Osteoblast (primary cell): ENCODE measurements at places on chromosomes 2 and 18. TPM values are rescaled to one million over a fixed set of nuclear protein-coding genes. Genes with fewer than 3 reads are reported as not detected.

DNA sequence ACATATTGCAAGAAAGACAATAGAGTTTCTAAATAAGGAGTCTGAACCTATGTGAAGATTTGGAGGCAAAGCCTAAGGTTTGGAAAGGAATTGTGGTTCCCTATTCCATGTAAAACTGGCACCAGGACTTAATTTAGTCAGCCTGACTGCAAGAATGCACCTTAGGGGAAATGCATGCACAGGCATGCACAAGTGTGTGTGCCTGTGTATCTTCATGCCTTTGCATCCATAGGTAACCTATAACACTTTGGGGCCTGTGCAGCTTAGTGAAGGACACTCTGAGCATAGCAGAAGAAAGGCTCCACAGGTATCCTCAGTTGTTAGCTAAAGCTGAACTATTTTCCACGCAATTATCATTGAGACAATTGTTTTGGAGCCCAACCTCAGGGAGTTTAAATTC, 73.4 kb downstream of the RPRM start:
- H3K27ac ChIP-seq, result no peak overlapping the region
- H3K4me3 ChIP-seq, result no peak overlapping the region
- no peak for DNase-seq
- H3K36me3 ChIP-seq, result no peaks in the 10 kb centered on the region
- no peaks in the 10 kb centered on the region for H3K4me1 ChIP-seq

DNA sequence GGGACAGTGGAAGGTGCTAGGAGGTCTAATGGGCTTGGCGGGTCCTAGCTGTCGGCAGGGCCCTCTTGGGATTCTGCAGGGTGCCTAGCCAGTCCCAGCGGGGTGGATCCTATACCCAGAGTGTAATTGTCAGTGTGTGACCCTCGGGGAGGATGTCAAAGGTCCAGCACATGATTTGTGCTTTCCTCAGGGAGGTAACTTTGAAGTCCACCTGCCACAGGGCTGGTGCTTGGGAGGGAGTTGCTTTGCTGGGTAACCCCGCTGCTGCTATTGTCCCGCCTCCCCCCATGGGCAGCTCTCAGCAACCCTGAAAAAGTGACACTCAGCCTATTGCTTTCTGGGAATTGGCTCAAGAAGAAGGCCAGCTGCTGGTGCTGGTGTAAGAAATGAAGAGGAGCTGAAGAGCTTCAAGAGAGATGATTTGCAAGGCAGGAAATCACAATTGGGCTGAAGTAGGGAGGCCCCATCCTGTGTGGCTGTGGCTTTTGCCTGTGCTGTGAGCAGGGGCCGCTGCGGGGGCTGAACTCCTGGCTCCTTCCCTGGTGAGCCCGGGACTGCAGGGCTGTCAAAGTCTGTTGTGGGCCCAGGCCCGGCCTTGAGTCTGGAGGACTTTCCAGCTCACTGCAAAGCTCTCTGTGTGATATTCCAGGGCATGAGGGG, 36.4 kb downstream of the EMILIN2 start:
- peaks cover 19% of the 10 kb centered on the region for H3K27me3 ChIP-seq
- no peak overlapping the region for H3K27ac ChIP-seq
- peaks cover 3% of the 10 kb centered on the region for H3K4me1 ChIP-seq
- H3K36me3 ChIP-seq, result no peaks in the 10 kb centered on the region

DNA sequence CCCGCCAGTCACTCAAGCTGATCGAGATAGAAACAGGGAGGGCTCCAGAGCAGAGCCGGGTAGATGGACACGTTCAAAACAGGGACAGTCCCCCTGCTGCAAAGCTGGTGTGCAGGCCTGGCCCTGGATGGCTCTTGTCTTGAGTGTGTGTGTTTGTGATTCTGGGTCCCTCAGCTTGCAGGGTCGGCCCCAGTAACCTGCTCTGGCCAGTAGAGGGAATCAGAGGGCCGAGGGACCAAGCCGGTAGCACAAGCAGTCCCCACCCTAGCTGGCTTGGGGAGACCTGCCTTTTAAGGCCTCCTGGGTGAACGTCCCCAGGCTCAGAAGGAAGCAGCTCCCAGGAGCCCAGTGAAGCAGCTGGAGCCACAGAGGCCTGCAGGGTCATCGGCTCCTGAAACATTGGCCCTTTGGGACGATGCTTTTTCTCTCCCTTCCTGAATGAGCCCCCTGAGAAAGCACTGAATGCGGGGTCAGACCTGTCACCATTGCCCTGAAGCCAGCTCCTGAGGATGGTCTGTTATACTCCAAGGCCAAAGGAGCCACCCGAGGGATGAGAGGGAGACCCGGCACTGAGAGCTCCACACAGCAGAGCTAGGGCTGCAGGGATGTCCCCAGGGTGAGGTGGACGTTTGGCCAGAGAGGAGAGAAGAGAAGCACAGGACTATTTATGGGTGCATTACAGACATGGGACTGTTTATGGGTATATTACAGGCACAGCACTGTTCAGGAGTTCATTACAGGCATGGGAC, 15.4 kb upstream of the MLPH start:
- DNase-seq, result peak; percentile 82
- H3K27me3 ChIP-seq, result no peaks in the 10 kb centered on the region
- no peaks in the 10 kb centered on the region for H3K36me3 ChIP-seq
- H3K4me1 ChIP-seq, result peaks cover 28% of the 10 kb centered on the region
- no peak overlapping the region for H3K4me3 ChIP-seq
- H3K27ac ChIP-seq, result peak overlapping the region; percentile 48

- no peak overlapping the region for H3K27ac ChIP-seq
- H3K36me3 ChIP-seq, result no peaks in the 10 kb centered on the region
- H3K4me3 ChIP-seq, result no peak overlapping the region
- DNase-seq, result no peak
- H3K27me3 ChIP-seq, result peaks cover 7% of the 10 kb centered on the region
- H3K4me1 ChIP-seq, result no peaks in the 10 kb centered on the region
Observed at GRCh38 chr2:200086911-200087310, 131.5 kb downstream of the MAIP1 start.

- H3K27ac ChIP-seq, result no peak overlapping the region
- DNase-seq, result no peak
- H3K4me1 ChIP-seq, result no peaks in the 10 kb centered on the region
- no peaks in the 10 kb centered on the region for H3K27me3 ChIP-seq
Observed at GRCh38 chr18:23244401-23244800, 109.1 kb downstream of the CABLES1 start.

The SMYD1 gene
- total RNA-seq, result not detected in 2 replicates

The DBI gene
- 65.1 and 77.2 TPM in 2 replicates for total RNA-seq

- no peaks in the 10 kb centered on the region for H3K27me3 ChIP-seq
Observed at GRCh38 chr2:180577567-180577966, 402.8 kb upstream of the UBE2E3 start.

- no peaks in the 10 kb centered on the region for H3K36me3 ChIP-seq
- H3K4me3 ChIP-seq, result no peak overlapping the region
- no peak overlapping the region for H3K27ac ChIP-seq
- H3K4me1 ChIP-seq, result no peaks in the 10 kb centered on the region
Observed at GRCh38 chr2:119293254-119293653, 69.6 kb downstream of the STEAP3 start.

DNA sequence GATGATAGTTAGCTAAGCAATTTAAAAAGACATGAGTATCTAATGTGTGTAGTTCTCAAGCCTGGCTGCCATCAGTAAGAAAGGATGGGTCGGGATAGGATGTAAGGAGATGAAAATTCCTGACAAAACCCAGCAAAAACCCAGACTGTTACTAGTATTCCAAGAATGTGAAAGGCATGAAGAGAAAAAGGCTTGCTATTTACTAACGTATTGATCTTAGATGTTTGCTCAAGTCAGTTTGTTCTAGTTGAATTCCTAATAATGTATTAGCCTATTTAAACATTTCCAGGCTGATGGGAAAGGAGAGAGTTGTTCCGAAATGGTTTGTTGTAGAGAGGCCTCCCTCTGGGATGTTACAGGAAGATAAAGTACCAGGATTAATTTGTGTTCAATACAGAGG, 88.2 kb downstream of the ZNF532 start:
- H3K36me3 ChIP-seq, result peaks cover 28% of the 10 kb centered on the region
- DNase-seq, result no peak
- H3K4me1 ChIP-seq, result no peaks in the 10 kb centered on the region

The HJURP gene
- 2.9 and 3.5 TPM in 2 replicates for total RNA-seq

DNA sequence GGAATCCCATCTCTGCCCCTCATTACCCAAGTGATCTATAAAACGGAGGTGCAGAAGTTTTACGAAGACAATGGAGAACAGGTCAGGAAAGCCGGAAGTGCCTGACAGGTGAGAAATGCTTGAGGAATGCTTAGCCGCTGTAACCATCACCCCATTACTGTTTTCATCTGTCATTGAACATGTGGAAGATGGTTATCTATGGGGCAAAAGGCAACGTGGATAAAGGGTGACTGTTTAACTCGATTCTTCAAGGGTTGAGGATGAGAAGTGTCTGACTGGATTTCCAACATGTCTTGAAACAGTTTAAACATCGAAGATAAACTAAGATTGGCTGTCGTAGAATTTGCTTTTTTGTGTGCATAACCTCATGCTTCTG, 17.3 kb downstream of the HK2 start:
- peaks cover 29% of the 10 kb centered on the region for H3K4me1 ChIP-seq
- H3K4me3 ChIP-seq, result no peak overlapping the region
- H3K27me3 ChIP-seq, result no peaks in the 10 kb centered on the region

DNA sequence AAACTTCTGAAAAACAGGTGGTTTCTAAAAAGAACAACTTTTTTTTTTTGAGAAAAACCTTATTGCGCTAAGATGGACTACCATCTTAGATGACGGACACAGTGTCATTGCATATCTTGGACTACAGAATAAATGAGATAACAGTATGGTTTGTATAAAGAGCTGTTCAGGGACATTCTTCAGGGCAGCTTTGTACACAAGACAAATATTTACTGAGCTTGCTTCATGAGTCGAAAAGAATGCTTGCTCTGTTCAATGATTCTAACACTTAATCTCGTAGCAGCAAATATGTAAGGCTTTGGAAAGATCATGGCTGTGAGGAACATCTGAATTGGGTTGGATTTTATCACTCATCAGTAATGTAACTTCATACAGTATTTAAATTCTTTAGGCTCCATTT, 282.5 kb upstream of the CWC22 start:
- no peak overlapping the region for H3K27ac ChIP-seq
- no peak for DNase-seq
- H3K4me1 ChIP-seq, result peaks cover 19% of the 10 kb centered on the region

GRCh38 chr2:7014174-7014640, 97.0 kb downstream of the RNF144A start:
- H3K4me3 ChIP-seq, result no peak overlapping the region
- peaks cover 19% of the 10 kb centered on the region for H3K4me1 ChIP-seq
- DNase-seq, result no peak
- no peaks in the 10 kb centered on the region for H3K36me3 ChIP-seq

The ATP6V1C2 gene
- under 0.01 TPM in 2 replicates for total RNA-seq

GRCh38 chr18:5515011-5515784, 28.6 kb downstream of the EPB41L3 start:
- H3K27me3 ChIP-seq, result no peaks in the 10 kb centered on the region
- DNase-seq, result no peak
- H3K27ac ChIP-seq, result no peak overlapping the region
- H3K4me1 ChIP-seq, result no peaks in the 10 kb centered on the region

The CFAP221 gene
- total RNA-seq, result 0.36 and 1.2 TPM in 2 replicates

DNA sequence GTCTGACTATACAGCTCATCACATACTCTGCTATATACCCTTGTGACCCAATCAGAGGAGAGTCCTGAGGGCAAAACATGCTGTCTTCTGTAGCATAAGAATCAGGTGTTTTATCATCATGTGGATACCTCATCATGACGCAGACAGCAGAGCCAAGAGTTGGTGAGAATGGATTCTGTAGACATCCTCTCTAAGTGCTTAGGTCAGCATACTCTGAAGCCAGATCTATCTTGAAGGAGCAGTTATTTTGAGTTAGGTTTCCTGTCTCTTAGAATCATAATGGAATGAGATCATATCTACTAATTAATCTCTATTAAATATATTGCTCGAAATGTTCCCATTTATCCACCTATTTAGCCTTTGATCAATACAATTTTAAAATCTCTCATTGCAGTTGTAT, 190.2 kb upstream of the KCNH7 start:
- H3K27me3 ChIP-seq, result no peaks in the 10 kb centered on the region
- H3K27ac ChIP-seq, result no peak overlapping the region
- H3K4me3 ChIP-seq, result no peak overlapping the region
- H3K4me1 ChIP-seq, result no peaks in the 10 kb centered on the region
- no peak for DNase-seq

The NHEJ1 gene
- 21.7 and 23.0 TPM in 2 replicates for total RNA-seq

The IL36A gene
- total RNA-seq, result not detected in 2 replicates

The PFN4 gene
- total RNA-seq, result 0.88 TPM in 1 of 2 replicates, not detected in the other

DNA sequence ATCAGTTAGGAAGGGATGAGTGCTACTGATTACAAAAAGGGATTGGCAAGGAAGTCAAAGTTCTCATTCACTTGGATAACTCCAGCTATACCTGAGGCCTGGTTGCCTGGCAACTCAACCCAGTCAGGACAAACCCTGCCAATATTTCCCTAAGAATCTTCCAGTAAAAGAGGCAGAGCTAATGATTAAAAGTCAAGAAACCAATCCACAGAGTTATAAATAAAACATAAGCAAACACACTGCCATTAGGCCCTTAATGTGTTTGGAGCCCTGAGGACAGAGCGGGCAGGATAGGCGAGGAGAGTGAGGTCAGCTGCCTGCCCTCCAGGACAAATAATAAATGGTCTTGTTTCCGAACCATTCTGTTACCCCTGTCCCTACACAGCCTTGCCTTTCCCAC, 215.6 kb upstream of the NABP1 start:
- H3K4me1 ChIP-seq, result peaks cover 10% of the 10 kb centered on the region
- H3K27ac ChIP-seq, result no peak overlapping the region
- no peak for DNase-seq
- H3K4me3 ChIP-seq, result no peak overlapping the region
- H3K36me3 ChIP-seq, result no peaks in the 10 kb centered on the region

DNA sequence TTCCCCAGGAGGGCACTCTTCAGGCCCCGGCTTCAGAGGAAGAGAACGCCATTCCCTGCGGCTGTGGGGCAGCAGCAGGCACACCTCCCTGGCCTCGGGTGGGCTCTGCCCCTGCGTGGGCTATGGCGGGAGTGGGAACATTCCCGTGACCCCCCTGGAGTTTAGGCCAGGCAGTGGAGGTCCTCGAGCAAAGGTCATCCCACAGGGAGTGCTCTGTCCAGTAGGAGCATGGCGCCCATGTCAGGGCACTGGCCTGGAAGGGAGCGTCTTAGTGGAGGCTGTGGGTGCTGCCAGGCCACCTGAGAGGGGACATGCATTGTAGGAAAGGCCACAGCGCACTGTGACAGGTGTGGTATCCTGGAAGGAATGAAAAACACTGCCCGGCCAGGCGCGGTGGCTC, 9.2 kb upstream of the NFATC1 start:
- no peaks in the 10 kb centered on the region for H3K4me1 ChIP-seq
- peaks cover 41% of the 10 kb centered on the region for H3K27me3 ChIP-seq
- H3K4me3 ChIP-seq, result no peak overlapping the region
- no peak overlapping the region for H3K27ac ChIP-seq
- H3K36me3 ChIP-seq, result no peaks in the 10 kb centered on the region
